ENCODE measurements at places on chromosomes 1 and 21.

- no peak for DNase-seq
These were observed 174.7 kb downstream of the ADGRL4 start for GRCh38 chr1:78831731-78832360.

- peak; percentile 66 for DNase-seq
These were observed 53.8 kb downstream of the IER5 start for GRCh38 chr1:181142096-181142958.

GRCh38 chr1:199490769-199491527 is 536.6 kb upstream of the NR5A2 start:
- DNase-seq, result no peak

GRCh38 chr21:34227386-34227852 is 136.4 kb upstream of the KCNE2 start:
- no peak for DNase-seq

- DNase-seq, result no peak
These were observed 1.0 kb upstream of the PPIE start for GRCh38 chr1:39737546-39738169.

- no peak for DNase-seq
These were observed 83.5 kb upstream of the CDC42BPA start for GRCh38 chr1:227401562-227402342.

DNA sequence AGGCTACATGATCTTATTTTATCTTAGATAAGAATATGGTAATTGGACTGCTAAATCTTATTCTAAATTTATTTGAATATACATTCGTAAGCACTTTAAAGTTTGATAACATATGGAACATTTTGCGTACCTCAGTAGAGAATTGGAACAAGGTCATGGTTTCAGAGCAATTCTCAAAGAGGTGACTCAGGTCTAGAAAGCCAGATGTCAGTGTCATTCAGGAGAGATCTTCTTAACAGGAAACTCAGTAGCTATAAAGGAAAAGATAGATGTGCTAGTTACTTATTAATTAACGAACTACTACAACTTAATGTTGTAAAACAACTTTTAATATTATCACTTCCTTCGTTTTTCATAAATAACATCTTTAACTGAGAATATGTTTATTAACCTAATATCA is 142.5 kb downstream of the USP25 start:
- DNase-seq, result no peak

DNA sequence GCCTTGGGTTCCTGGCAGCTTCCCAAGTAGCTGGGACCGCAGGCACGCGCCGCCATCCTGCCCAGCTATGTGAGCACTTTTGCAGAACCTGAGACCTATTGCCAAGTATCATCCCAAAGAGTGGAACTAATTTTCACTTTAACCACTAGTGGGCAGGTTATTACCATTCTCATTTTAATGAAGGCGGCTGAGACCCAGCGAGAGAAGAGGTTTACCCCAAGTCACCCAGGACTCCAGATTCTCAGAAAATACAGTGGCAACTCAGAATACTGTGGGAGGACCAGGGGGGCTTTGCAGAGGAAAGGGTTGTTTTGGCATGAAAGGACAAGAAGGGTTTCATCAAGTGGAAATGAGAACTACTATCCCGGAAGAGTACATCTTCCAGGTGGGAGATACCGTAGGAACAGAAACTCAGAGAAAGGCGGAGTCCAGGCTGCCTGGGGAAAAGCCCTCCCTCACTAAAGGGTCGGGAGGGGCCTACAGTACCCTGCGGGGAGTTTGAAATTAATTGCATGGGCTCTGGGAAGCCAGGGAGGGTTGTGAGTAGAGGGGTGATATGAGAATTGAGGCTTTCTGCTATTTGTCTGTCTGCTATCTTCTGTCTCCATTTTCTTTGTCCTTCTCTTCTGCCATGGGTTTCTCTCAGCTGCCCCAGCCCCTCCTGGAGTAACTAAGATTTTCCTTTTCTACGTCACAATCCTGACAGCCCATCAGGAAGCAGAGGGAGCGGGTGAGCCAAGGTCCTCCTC is 7.2 kb upstream of the SEMA4A start:
- DNase-seq, result peak; percentile 67

DNA sequence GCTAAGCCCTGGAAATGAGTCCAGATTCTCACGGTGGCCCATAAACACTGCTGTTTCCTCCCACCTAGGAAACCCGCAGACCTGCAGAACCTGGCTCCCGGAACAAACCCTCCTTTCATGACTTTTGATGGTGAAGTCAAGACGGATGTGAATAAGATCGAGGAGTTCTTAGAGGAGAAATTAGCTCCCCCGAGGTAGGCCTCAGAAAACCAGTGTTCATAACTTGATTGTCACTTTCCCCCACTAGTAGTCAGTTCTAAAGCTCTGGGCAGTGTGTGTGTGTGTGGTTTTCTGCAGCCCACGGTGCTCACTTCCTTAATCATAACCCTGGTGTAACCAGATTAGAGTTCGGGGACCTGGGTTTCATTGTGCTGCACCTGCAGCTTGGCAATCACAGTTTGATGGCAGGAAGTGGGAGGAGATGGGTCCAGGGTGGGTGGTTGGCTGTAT is 39.1 kb downstream of the CLIC6 start:
- no peak for DNase-seq

DNA sequence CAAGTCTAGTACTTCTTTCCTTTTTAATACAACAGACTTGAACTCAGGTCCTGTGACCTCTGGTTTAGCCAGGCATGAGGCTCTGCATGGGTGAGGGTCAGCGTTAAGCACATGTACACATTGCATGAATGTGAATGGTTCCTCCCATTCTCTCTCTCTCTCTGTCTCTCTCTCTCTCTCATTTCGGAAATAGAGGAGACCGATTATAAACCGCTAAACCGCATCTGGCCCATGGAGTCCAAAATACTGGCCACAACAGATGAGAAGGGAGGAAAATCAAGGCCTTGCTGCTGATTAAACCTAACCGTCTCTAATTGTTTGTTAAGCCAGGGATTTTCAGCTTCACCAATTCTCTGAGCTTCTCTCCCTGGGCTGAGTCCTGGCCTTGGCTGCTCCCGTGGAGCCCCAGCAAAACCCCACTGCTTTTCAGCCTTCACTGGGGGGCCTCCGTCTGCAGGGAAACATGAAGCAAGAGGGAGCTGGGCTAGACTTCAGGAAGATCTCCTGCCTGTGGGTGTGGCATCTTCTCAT is 6.6 kb downstream of the RSPO1 start:
- no peak for DNase-seq

DNA sequence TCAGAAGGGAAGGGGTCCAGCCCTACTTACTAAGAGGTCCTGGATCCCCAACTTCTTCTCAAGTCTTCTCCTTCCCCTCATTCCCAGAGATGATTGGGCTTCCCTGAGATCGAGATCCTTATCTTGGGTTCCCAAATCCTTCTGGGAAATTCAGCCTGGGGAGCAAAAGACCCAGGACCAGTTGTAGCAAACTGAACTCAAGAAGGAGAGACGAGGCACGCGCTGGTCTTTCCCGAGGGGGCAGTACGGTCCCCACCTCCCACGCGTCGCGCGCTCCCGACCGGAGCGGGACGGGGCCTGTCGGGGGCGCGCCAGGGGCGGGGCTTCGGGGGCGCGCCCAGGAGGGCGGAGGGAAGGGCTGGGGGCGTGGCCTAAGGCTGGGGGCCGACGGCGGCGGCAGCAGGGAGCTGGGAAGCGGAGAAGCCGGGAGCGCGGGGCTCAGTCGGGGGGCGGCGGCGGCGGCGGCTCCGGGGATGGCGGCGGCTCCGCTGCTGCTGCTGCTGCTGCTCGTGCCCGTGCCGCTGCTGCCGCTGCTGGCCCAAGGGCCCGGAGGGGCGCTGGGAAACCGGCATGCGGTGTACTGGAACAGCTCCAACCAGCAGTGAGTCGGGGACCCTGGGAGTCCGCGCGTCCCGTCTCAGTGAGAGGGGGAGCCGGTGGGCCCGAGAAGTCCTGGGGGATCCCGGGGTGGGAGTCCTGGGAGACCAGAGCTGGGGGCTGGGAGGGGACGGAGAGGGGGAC is at the start of gene EFNA3:
EFNA3 (plus strand) TSS at position 369 of the 741 bp plus-strand sequence; CDS start at position 474, 105 bp downstream.
- no peak for DNase-seq

- DNase-seq, result no peak
These were observed 151.3 kb upstream of the NEGR1 start for GRCh38 chr1:72433591-72433990.

DNA sequence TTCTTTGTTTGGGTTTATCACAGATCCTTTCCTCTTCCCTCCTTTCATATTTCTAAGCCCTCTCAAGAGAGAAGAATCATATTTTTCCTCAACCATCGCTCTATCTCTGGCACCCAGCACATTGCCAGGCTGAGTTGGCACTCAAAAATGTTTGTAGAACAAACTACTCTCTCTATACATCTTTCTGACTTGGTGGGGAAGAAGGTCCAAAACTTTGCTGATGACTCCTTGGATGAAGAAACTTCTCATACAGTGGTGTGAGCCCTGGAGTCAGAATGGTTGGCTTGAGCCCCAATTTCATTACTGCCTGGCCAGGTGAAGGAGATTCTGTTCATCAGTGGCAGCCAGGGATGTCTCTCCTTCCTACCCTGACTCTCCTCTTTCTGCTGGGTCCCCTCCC is 11.9 kb downstream of the ALX3 start:
- DNase-seq, result no peak

DNA sequence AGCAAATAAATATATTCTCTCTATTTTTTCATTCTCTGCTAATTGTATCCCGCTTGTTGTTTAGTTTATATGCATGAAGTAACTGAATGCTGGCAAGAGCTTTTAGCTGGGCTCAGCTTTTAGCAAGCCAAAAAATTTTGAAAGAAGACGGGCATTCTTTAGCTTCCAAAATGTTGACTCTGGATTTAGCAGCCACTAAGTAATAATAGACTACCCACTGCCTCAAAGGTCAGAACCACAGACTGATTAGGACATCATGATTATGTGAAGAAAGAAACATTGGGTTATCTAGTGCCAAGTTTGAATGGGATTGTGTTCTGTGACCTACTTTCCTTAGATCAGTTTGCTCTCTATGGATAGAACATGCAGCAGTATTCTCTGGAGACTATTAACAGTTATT is 80.3 kb upstream of the DPH5 start:
- DNase-seq, result no peak

- no peak for DNase-seq
These were observed 709.3 kb downstream of the KCNT2 start for GRCh38 chr1:195898924-195899323.

GRCh38 chr1:163320891-163321290 is 863 bp upstream of the NUF2 start:
- DNase-seq, result no peak

DNA sequence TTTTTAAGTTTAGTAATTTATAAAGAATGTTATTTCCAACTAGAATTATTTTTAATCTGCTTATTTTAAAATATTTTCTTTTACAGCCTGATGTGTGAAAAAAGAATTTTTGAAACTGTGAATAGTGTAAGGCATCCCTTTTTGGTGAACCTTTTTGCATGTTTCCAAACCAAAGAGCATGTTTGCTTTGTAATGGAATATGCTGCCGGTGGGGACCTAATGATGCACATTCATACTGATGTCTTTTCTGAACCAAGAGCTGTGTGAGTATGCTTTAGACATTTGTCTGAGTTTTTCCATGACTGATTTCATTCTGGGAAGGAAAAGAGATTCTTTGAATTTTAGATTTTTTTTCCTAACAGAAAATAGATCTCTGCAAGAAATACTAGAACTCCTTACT is 77.9 kb downstream of the GTF2B start:
- DNase-seq, result no peak

GRCh38 chr1:97451046-97451826 is 469.6 kb downstream of the DPYD start:
- DNase-seq, result peak; percentile 16

DNA sequence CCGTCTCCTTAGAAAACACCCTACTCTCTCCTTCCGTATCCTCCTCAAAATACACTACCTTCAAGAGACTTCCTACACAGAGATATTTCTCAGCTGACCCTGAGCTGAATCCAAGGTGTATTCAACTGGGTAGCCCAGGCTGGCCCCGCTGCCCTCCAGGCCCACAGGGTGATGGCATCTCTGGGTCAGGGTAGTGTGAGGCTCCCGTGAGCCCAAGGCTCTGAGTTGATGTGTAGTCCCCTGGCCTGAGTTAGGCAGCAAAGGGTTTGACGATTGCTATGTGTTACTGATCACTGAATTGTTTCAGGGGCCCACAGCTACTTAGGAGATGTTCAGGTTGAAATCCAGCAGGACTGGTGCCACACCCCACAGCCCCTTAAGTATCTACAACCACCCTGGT is 6.7 kb downstream of the INAVA start:
- DNase-seq, result no peak

GRCh38 chr1:165836664-165837482 is 9.5 kb downstream of the UCK2 start:
- no peak for DNase-seq

DNA sequence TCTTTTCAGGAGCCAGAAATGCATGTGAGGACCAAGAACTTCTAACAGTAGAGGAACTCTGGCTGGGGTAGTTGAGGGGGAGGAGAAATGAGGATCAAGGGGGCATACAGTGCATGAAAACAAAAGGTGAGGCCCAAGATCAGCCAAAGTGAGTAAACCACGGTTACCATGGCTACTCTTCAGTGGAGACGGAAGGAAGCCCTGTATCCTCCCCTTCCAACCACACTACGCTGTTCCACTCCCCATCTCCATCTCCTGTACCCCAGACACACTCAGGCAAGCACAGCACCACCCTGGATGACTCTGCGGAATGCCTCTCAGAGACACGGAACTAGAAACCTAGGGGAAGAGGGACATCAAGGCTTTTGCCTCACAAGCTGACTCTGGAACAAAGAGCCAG is 157.6 kb upstream of the CAMK1G start:
- DNase-seq, result no peak

DNA sequence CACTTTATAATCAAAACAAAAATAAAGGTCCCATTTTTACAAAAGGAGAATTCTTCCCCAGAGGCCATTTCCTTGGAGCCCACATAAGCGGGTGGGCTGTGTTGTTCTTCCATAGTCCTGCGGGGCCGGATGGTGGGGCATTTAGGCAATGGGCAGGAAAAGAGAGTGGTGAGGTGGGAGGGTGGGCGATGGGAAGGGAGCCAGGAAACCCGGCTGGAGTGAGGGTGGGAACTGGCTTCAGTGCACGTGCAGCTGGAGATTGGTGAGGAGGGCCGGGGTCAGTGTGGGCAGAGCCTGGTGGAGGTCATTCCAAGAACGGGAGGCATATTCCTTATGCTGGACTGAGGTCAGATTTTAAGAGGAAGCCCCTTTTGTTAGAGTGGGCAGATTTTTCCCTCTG is 13.6 kb downstream of the NENF start:
- no peak for DNase-seq

DNA sequence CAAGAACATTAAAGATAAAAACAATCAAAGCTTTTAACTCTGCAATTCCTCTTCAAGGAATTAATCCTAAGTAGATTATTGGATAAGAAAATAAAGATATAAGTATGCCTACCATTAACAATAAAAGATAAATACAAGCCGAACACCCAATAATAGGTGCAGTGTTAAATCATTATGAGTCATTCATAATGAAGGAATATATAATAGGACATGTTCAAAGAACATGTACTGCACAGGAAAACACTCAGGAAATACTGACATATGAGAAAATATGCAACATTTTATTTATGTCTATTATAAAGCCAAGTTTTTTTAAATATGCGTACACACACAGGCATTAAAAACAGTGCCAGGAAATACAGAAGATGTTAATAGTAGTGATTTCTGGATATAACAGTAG is 11.1 kb upstream of the EXO1 start:
- DNase-seq, result no peak
